ENCODE measurements at places on chromosomes 1 and 21. TPM values are rescaled to one million over a fixed set of nuclear protein-coding genes. Genes with fewer than 3 reads are reported as not detected.

Gene FCRL1
- 2.0 TPM for total RNA-seq

Gene SMIM1
- total RNA-seq = 0.78 TPM

Gene SHE
- total RNA-seq = 0.10 TPM

Gene KCNK1
- total RNA-seq = 0.16 TPM

Gene PLPPR4
- total RNA-seq = 0.05 TPM

Gene SFPQ
- total RNA-seq = 492 TPM

Gene GLIS1
- not detected for total RNA-seq

Gene TIE1
- 10.7 TPM for total RNA-seq

Gene LCE3D
- not detected for total RNA-seq

Gene FAM131C
- total RNA-seq = not detected

Gene FAM76A
- total RNA-seq = 19.5 TPM

Gene COL11A1
- total RNA-seq = not detected

Gene PLA2G5
- not detected for total RNA-seq

Gene FAM163A
- total RNA-seq = not detected

Gene C1orf210
- not detected for total RNA-seq

Gene RNU1-4
- total RNA-seq = 3,038 TPM

Gene CRP
- not detected for total RNA-seq

Gene GGPS1
- 26.0 TPM for total RNA-seq

Gene NKAIN1
- total RNA-seq = not detected

Gene NID1
- total RNA-seq = 0.85 TPM

Gene PTPRC
- 1,334 TPM for total RNA-seq

Gene ELAPOR1
- total RNA-seq = 8.3 TPM

Gene SYNC
- total RNA-seq = not detected

Gene RHD
- total RNA-seq = not detected

Gene HES4
- total RNA-seq = 15.4 TPM

Gene NBPF14
- total RNA-seq = 40.8 TPM

Gene PDC
- not detected for total RNA-seq

Gene CD52
- 485 TPM for total RNA-seq

Gene C1QB
- total RNA-seq = 0.70 TPM

Gene AK5
- total RNA-seq = 29.8 TPM
